Stimulated activated CD8-positive, alpha-beta memory T cell treated with anti-CD3 and anti-CD28 coated beads, Interleukin-7, amount 100 ng/mL, for 4 hours (primary cell): ENCODE measurements at places on chromosomes 7 and 10.
A peak's percentile ranks its signal among the peaks of the same experiment; 100 is the strongest.

- DNase-seq: no peak
Measured at GRCh38 chr10:97150616-97151015, 35.1 kb downstream of the SLIT1 start.

GRCh38 chr10:30598105-30598776, 31.3 kb downstream of the LYZL2 start:
- DNase-seq: no peak

DNA sequence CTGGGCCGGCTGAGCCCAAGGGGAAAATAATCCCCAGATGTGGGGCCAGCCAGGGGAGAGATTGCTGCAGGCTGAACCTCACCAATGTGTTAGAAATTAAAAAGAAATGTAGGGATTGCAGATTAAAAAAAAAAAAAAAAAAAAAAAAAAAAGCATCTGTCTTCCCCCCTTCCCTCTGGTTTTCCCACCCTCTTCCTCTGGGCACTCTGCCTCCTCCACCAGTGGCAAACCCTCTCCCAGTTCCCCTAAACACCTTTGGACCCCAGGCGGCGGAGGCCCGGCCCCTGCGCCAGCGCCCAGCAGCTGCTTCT, 7.1 kb downstream of the MNX1 start:
- DNase-seq: no peak

DNA sequence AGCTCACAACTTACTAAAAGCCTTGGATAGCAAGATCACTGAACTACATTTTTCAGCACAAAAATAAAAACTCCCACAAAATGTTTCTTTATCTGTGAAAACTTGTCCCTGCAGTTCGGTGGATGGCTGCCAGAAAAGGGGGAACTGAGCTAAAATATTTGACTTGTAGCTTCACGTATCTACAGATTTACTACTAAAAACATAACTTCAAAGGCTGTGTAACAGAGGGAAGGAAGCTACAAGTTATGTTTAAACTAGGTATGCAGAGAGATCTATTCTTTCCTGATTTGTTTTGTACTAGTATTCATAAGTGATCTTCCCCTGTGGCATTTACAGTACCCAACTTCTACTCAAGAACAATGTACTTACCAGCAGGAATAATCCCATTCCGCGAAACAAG, 25.1 kb downstream of the SGCE start:
- DNase-seq: no peak

DNA sequence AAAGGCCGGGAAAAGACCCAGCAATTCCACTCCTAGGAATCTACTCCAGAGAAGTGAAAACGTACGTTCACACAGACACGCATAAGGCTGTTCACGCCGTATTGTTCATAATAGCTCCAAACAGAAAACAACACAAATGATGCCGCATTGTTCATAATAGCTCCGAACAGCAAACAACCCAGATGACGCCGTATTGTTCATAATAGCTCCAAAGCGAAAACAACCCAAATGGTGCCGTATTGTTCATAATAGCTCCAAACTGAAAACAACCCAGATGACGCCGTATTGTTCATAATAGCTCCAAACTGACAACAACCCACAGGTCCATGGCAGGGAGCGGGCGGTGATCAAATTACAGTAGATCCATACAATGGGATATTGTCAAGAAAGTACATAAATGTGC, 85.2 kb upstream of the DNAAF5 start:
- no peak for DNase-seq

DNA sequence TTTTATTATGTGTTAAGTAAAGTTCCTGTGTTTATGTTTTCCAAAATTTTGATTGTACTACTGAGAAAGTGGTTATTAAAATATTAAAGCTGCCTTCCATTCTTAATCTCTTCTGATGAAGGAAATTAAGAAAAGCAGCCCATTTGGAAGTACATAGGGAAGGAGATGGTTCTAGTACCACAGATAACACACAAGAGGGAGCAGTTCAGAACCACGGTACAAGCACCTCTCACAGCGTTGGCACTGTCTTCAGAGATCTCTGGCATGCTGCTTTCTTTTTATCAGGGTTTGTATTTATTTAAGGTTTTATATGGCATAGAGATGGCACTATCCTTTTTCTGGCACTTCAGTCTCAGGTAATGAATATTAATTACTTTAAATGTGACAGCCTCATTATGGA, 111.6 kb downstream of the PHTF2 start:
- no peak for DNase-seq

DNA sequence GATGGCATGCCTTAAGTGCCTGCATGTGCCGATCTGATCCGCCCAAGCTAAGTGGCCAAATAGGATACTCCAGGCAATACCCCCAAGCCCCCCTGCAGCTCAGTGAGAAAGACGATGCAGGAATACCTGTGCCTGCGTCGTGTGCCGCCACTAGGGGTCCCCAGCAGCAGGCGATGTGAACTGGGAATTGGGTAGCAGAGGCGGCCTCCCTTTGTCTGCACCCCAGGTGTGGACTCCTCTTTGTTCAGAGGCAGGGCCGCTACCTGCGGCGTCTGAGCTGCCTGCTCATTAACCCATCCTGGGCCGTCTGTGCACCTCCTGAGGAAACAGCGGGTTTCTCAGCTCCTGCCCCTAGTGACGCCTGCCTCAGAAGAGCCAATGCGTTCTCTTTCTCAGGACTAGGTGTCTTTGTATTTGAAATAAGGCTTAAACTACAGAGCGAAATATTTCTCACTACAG, 4.8 kb upstream of the CHN2 start:
- DNase-seq: peak; percentile 44

GRCh38 chr10:5440206-5440605, 27.8 kb downstream of the NET1 start:
- DNase-seq: no peak

DNA sequence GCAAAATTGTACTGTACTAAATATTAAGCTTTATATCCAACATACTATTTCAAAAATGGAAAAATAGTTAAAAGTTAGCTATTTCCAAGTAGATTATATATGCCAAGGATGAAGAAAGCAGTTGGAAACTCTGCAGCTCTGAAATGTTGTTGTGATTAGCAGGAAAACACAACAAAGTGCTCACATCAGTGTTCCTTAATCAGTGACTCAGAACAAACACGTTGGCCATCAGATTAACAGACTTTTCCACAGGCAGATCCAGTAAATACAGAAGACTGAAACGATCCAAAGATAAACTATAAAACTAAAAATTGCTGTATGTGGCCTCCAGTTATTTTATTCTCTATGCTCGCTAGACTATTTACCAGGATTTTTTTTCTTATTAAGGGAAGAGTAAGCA, 99.6 kb upstream of the SEMA3D start:
- no peak for DNase-seq

- no peak for DNase-seq
Measured at GRCh38 chr7:46484906-46485305, 563.8 kb upstream of the IGFBP3 start.

DNA sequence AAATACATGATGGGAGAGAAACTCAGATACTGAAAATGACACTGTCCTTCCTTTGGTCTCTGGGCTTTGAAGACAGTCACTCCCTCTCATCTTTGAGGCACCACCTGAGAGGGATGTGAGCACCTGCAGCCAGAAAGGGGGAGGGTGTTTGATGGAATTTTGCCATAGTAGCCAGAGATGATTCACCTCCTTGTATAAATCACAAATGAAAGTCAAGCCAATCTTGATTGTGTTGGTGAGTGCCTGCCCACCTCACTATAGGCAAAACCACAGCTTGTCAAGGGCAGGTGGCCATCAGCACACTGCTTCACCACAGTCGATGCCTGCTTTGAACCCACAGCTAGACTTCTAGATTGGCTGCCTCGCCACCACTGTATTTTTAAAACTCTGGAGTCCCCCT, 48.2 kb downstream of the PON1 start:
- DNase-seq: no peak
